ENCODE measurements at places on chromosomes 12 and 14. TPM values are rescaled to one million over a fixed set of nuclear protein-coding genes. Genes with fewer than 3 reads are reported as not detected.

- DNase-seq: no peak
- H3K4me1 ChIP-seq: peaks cover 10% of the 10 kb centered on the region
- H3K4me3 ChIP-seq: no peak overlapping the region
- H3K36me3 ChIP-seq: no peaks in the 10 kb centered on the region
- no peak overlapping the region for H3K27ac ChIP-seq
These were observed 35.4 kb downstream of the DMAC2L start for GRCh38 chr14:50347521-50347920.

GRCh38 chr14:51873221-51873893 lies 12.9 kb downstream of the GNG2 start:
- no peaks in the 10 kb centered on the region for H3K4me1 ChIP-seq
- no peak overlapping the region for H3K4me3 ChIP-seq
- H3K27me3 ChIP-seq: no peaks in the 10 kb centered on the region
- H3K36me3 ChIP-seq: no peaks in the 10 kb centered on the region

DNA sequence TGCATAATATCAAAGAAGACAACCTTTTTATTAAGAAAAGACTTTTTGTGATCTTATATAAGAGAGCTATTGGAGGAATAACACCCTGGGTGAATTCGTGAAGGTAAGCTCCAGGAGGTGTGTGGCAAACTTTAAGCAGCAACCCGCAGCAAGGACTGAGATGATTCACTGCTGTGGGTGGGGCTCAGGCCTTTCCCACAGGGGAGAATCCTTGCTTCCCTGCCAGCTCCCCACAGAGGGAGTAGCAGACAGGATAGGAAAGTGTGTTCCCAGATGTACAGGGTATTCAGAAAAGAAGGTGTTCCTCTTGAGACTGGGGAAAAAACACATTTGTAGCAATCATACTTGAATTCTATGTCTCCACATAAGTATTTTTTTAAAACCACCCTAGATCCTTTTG lies 9.2 kb downstream of the NDUFA12 start:
- H3K36me3 ChIP-seq: peaks cover 10% of the 10 kb centered on the region
- no peak for DNase-seq
- no peak overlapping the region for H3K4me3 ChIP-seq
- no peaks in the 10 kb centered on the region for H3K27me3 ChIP-seq
- no peak overlapping the region for H3K27ac ChIP-seq
- no peaks in the 10 kb centered on the region for H3K4me1 ChIP-seq

DNA sequence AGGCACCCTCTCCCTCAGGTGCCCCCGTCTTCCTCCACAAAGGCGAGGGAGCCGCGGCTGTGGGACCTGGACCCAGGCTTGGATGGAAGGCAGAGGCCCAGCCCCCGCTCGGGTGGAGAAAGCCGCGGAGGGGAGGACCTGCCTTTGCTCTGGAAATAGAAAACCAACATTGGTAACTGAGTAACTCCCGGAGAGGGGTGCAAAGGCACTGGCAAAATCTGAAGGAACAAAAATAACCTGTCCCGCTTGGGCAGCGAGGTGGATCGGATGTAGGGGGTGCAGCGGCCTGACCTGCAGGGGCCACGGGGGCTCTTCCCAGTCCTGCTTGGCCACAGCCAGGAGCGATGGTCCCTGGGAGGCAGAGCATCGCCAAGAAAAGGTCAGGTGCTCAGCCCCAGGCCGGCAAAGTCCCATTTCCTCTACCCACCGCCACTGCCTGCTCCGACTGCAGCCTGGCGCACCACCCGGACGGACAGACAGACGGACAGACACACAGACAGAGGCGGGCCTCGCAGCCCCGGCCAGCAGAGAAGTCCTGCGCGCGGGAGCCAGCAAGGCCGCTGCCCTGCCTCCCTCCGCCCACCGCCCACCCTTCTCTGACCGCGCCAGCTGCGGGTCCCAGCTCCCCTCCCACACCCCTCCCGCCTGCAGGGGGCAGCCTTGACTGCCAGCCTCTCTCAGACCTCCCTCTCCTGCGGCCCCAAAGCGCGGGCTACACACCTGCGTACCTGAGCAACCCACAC lies 21.4 kb upstream of the TMEM106C start:
- no peaks in the 10 kb centered on the region for H3K36me3 ChIP-seq
- peaks cover 11% of the 10 kb centered on the region for H3K4me1 ChIP-seq
- H3K27me3 ChIP-seq: peaks cover 5% of the 10 kb centered on the region
- no peak overlapping the region for H3K4me3 ChIP-seq
- DNase-seq: no peak

GRCh38 chr12:3170423-3171194 lies 93.4 kb downstream of the TSPAN9 start:
- no peaks in the 10 kb centered on the region for H3K36me3 ChIP-seq
- H3K27me3 ChIP-seq: no peaks in the 10 kb centered on the region
- no peak overlapping the region for H3K4me3 ChIP-seq
- no peak for DNase-seq
- H3K27ac ChIP-seq: no peak overlapping the region
- H3K4me1 ChIP-seq: peaks cover 43% of the 10 kb centered on the region

DNA sequence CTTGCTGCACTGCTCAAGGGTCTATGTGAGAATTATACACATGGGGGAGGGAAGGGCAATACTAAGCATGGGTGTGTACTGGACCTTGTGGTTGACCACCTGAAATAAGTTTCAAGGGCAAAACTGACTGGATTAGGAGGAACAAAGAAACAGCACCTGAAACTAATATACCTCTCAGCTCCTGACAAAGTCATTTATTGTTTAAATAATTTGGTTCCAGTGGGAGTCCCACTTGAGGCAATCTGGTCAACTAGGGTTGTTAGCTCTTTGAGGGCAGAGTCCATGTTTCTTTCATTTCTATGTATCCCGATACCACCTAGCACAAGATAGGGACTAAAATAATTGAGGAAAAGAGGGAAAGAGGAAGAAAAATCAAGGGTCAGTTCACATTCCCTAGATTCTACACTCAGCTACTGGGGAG lies 45.5 kb downstream of the STXBP6 start:
- no peak overlapping the region for H3K4me3 ChIP-seq
- no peak overlapping the region for H3K27ac ChIP-seq
- H3K36me3 ChIP-seq: no peaks in the 10 kb centered on the region

GRCh38 chr14:31768355-31768754 lies 207.2 kb downstream of the NUBPL start:
- no peak overlapping the region for H3K4me3 ChIP-seq
- no peaks in the 10 kb centered on the region for H3K36me3 ChIP-seq
- H3K4me1 ChIP-seq: no peaks in the 10 kb centered on the region

Gene EXOC3L4
- not detected for total RNA-seq

DNA sequence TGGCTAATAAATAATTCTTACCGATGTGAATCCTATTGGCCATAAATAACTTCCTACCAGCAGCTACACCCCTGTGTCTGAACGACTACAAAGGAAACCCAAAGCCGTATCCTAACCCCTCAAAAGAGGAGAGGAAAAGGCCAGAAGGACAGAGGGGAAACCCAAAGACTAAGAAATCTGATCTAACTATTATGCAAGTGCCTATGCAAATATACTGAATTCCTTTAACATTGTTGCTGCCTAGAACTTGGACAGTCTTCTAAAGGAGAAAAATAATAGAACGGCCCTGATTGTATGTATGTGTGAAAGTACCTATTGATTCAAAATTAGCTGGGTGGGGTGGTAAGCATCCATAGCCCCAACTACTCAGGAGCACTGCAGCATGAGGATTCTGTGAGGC lies 997 bp downstream of the PLEKHG7 start:
- no peak overlapping the region for H3K27ac ChIP-seq
- DNase-seq: no peak
- H3K4me3 ChIP-seq: no peak overlapping the region
- no peaks in the 10 kb centered on the region for H3K27me3 ChIP-seq
- no peaks in the 10 kb centered on the region for H3K36me3 ChIP-seq

GRCh38 chr12:24851341-24851740 lies 97.6 kb downstream of the BCAT1 start:
- peaks cover 63% of the 10 kb centered on the region for H3K36me3 ChIP-seq
- H3K4me1 ChIP-seq: no peaks in the 10 kb centered on the region
- no peak for DNase-seq

DNA sequence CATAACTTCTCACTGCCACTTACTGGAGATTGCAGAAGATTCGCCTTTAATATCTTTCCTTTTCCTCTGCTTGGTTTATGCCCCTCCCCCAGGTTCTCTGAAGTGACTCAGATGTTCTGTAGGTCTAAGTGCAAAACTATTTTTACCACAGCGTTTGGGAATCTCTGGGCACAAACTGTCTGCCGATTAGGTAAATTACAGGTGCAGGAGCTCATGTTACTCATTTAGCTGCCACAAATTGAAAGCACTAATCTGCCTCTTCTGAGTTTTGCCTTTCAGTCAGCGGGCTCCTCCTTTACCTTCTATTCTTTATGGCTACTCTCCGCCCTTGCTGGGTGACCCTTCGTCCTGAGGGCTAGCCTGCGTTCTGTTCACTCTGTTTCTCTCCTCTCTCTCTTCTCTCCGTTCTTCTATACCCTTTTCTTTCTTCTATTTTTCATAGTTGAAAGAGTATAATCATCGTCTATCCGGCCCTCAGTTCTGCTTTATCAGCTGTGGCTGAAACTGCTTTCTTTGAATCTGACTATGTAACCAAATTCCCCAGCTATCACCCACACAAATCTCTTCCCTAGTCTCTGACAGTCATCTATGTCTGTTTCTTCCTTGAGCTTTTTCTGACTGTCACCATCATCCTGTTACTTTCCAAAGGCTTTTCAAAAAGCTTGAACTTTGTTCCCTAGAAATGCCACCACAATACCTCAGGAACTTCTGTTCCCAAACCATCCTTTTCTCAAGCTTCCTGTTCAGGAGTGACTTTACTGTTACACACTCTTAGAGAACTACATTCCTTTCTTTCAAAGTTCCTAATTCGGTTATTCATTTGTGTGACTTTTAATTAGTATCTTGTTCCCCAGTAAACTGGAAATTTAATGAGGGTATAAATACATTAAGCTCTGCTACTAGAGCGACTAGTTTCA lies 4.3 kb upstream of the MYF6 start:
- peaks cover 36% of the 10 kb centered on the region for H3K4me1 ChIP-seq
- peak overlapping the region; percentile 53 for H3K4me3 ChIP-seq
- H3K27ac ChIP-seq: peak overlapping the region; percentile 87
- peak; percentile 86 for DNase-seq
- H3K36me3 ChIP-seq: no peaks in the 10 kb centered on the region

DNA sequence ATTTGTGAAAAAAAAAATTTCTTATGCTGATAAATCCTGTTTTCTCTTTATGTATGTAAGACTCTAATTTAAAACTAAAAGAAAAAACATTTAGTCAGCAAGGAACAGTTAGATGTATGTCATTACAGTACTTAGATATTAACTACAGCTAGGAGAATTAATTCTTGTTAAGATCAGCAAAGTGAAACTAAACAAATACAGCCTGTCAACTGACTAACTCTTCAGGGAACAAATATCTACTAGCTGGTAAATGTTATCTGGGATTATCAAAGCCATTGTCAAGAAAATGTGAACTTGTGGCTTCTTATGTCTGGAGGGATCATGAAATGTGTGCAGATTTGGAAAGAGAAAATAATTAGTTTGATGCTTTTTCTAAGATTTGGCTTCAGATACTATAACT lies 27.5 kb downstream of the MGAT4C start:
- no peaks in the 10 kb centered on the region for H3K4me1 ChIP-seq
- DNase-seq: no peak
- no peaks in the 10 kb centered on the region for H3K27me3 ChIP-seq
- H3K27ac ChIP-seq: no peak overlapping the region
- H3K36me3 ChIP-seq: no peaks in the 10 kb centered on the region

- peaks cover 18% of the 10 kb centered on the region for H3K27me3 ChIP-seq
- H3K4me3 ChIP-seq: no peak overlapping the region
- no peak overlapping the region for H3K27ac ChIP-seq
- H3K4me1 ChIP-seq: no peaks in the 10 kb centered on the region
- H3K36me3 ChIP-seq: no peaks in the 10 kb centered on the region
- no peak for DNase-seq
These were observed 355.5 kb downstream of the CACNA1C start for GRCh38 chr12:2408262-2408661.
